NCI-H2107 (cell line): ENCODE measurements at places on chromosomes 2 and 18.

GRCh38 chr2:128525653-128526052 lies 207.0 kb upstream of the HS6ST1 start:
- no peak for DNase-seq

- no peak for DNase-seq
These were observed 226.2 kb downstream of the KCNS3 start for GRCh38 chr2:18104595-18105224.

- no peak for DNase-seq
These were observed 221.6 kb downstream of the LPIN1 start for GRCh38 chr2:11967946-11968465.

DNA sequence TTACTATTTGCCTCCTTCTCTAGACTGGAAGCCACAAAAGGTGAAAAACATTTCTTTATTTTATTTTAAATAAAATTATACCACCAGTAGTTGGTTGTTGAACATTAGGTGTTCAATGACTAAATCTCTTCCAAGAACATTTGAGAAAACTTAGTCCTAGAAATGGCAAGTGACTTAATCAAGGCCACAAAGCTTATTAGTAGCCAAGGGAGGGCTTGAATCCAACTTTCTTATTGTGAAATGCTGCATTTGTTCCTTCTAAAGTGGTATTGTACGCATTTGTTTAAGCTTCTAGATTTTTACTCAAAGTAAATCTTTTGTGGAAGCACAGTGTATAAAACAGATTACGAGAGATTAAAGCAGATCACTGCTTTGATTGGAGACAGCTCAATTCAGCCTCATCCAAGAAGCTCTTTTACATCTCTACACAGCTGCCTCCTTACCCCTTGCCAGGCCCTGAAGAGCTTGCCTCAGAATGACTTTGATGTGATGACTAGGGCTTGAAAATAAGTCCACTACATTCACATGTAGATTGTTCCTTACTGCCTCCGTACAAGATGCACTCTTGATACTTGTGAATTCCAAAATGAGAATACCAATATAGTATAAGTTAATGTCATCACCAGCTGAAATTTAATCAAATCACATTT lies 244.8 kb downstream of the XIRP2 start:
- no peak for DNase-seq

DNA sequence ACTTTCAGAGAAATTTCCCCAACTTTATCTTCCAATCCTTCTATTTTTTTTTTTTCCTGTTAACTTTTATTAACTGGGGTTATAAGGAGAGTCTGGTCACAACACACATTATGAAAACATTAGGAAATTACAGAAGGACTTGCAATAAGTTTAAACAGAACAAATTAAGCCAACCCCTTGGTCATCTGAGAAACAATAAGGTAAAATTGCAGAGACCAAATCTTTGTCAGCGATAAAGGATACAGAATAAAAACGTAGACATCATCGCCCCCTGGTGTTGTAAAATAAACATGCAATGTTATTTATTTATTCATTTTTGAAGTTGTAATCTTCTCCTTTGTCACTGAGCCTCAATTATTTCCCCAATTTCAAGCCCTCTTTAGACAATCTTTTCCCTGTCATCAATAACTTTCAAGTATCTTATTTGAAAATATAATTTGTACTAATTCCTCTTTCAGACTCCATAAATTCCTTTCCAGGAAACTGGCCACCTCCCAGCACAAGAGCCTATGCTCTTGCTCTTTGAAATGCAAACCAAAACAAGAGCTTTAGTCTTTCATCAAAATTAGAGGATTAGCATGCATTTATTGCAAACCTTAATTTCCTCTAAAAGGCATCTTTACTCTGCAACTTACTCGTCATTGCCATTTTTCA lies 19.5 kb downstream of the G6PC2 start:
- DNase-seq = peak; percentile 12

DNA sequence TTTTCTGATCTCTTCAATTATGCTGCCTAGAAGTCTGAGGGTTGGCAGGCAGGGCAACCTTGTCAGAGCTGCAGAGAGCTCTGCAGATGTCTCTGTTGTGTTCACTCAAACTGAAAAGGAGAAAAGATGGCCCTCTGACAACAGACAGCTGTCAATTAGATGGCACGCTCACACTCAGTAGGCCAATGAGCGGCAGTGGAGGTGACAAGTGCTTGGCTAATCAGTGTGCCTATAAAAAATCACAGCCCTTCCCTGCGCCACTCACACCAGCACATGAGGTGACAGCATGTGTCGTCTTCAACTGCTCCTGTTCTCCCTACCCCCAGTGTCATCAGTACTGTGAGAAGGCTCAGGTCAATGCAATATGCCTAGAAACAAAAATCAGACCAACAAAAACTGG lies 203.9 kb downstream of the TCF4 start:
- DNase-seq = no peak

- DNase-seq = no peak
These were observed 100.5 kb upstream of the ITPRID2 start for GRCh38 chr2:181790716-181791649.

DNA sequence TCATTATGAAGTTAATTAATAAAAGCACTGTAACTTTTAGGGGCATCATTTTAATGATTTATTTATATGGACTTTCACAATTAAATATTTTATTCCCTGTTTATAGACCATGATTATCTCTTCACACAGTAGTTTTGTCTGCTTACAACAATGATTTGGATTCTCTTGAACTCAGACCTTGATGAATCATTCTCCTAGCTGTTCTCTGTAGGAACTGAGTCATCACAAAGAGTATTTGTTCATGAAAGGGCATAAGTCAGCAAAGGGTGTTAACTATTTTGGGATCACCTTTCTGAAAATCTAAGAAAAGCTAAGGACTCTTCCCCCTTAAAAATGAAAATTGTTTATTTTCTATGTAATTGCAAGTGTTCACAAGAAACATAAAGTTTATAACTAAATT lies 461.1 kb upstream of the UBE2E3 start:
- no peak for DNase-seq

DNA sequence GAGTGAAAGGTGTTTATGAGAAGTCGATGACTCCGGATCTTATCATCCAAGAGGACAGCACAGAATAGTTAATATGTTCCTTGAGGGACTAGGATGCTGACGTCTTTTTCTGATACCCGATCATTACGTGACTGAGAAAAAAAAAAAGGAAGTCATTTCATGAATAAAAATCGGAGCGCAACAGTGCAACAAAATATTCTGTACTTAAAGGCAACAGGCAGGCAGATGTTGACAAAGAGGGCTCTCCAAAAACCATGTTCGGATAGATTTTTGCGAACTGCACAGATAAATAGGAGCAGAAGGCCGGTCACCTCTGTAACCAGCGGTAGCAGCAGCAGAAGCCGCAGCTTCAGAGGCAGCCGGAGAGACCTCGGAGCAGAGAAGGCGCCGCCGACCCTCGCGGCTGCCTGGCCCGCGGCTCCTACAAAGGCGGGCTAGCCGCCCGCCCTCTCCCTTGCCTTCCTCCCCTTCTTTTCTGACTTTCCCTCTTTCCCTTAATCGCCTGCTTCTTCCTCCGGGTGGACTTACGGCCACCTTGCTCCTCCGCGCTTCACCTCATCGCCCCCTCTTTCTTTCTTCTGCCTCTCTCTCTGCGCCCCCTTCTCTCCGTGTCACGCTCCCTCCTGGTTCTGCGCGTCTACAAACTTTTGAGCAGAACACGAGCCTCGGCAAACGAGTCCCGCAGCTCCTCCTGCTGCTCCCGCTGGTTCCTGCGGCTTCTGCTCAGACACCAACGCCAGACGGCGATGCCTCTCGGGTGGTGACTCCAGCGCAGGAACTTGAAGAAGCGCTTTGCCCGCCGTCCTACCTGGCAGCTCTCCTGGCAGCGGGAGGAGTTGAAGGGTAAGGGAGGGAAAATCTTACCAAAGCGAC lies at the start of gene ADCYAP1:
Gene ADCYAP1, plus strand, starts transcription at position 654 of the 873 bp plus-strand sequence. CDS start 516 bp downstream, outside the sequence.
- no peak for DNase-seq

DNA sequence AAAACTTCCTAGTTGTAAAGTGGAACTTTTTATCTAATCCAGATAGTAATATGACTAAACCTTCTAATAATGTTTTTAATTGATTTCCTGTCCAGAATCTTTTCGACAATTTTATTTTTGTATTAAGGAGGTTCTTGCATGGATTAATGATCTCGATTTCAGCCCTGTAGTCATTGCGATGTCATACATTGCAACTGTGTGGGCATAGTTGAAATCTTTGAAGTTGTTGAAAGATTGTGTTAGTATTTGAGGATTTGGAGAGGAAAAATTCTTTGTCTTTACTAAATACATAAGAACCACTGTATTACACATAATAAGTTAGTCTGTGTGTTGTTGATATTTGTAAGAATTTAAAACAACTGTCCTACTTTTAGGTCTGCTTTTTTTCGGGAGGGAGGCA lies 31.1 kb downstream of the ACSL3 start:
- DNase-seq = no peak

DNA sequence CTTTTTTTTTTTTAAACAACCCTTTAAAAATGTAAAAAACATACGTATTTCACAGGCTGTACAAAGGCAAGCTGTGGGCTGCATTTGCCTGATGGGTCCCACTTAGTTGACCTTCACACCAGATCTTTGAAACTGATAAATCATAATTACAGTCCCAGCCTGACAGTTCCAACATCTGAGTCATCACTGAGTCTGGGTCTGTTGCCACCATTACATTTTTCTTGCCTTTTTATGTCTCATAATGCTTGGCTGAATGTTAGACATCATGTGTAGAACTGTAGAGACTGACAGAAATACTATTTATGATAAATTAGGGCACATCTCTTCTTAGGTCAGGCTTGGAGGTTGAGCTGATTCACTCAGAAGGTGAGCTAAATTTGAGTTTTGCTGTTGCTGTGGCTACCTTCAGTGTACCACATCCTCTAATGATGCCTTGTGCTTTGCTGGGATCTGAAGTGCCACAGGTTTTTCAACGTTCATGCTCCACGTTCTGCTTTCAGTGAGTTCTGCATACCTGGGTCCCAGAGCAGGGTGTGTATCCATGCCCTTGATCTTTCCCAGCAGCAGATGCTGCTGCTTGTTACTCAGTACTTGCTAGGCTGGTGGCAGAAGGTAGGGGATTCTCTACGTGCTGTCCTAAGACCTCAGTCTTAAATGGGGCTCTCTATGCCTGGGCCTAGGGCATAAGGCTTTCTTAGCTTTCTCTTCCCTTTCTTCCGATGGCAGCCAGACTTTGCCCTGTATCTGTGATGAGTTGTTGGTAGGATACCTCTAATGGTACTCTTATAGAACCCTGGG lies 160.6 kb upstream of the SMAD7 start:
- DNase-seq = no peak

- DNase-seq = no peak
These were observed 79.5 kb downstream of the EVA1A start for GRCh38 chr2:75480971-75481836.

GRCh38 chr2:147342329-147342728 lies 502.5 kb upstream of the ACVR2A start:
- DNase-seq = no peak
